NCI-H226 (cell line): ENCODE measurements at places on chromosomes 7 and 10.

- DNase-seq: no peak
These were observed 115.7 kb downstream of the ICA1 start for GRCh38 chr7:8146106-8146787.

DNA sequence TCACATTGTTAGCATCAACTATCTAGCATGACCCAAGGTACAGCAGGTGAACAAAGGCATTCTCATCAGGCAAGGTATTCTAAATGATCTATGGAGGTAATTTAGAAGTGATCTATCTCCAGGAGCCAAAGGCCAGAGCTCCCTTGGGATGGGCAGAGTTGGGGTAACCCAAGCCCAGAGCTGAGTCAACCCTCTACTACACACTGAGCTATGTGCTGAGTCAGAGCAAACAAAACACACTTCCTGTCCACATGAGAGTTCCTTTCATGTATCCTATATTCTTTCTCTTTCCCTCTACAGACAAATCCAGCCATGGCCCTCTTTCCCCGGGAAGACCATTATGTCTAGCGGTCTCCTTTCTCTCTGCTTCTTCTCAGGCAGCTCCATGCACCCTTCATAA, 68.2 kb upstream of the AGK start:
- DNase-seq: no peak

DNA sequence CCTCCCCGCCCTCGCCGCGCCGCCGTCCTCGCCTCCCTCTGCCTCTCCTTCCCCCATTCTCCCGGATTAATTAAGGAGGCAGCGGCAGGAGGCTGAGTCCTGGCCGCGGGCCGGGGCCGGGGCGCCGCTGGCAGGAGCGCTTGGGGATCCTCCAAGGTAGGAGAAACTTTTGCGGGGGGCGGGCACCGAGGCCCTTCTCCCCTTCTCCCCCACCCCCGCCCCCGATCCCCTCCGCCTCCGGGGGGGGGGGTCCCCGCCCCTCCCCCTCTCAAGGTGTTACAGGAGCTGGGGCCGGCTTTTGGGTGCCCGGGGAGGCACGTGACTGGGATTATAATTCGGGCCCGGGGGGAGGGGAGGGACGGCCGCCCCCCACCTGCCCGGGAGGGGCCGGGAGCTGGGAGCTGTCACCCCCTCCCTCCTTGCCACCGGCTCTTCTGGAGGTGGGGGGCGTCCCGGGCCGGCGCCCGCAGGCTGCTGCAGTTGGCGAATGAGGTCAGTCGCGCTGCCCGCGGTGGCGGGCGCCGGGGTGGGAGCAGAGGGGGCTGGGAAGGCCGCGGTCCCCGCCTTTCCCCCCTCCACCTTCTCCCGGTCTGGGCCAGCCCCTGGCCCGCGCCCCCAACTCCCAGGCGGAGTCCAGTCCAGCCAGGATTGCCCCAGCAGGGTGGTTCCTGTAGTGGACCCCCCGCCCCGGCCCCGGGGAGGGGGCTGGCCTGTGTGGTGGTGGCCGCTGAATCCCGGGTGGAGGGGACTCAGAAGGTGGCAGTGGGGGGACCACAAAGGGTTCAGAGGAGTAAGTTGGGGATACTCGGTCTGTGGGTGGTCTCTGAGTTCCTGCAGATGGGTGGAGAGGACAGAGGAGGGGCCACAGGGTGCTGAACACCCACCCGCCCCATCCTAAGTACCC, 567 bp downstream of the GTF2IRD1 start:
- DNase-seq: no peak

- no peak for DNase-seq
These were observed 5.5 kb upstream of the CACUL1 start for GRCh38 chr10:118760265-118760664.

- DNase-seq: peak; percentile 42
These were observed 12.5 kb downstream of the SFRP5 start for GRCh38 chr10:97759158-97759887.

- DNase-seq: peak; percentile 11
These were observed 339.2 kb downstream of the LRMDA start for GRCh38 chr10:75770626-75771081.

- DNase-seq: peak; percentile 12
These were observed 41.8 kb upstream of the LRRC18 start for GRCh38 chr10:48981310-48981907.

- no peak for DNase-seq
These were observed 203.3 kb downstream of the DIP2C start for GRCh38 chr10:486206-486605.

- DNase-seq: no peak
These were observed 984 bp upstream of the IKZF1 start for GRCh38 chr7:50303335-50304128.

- no peak for DNase-seq
These were observed 10.9 kb downstream of the NRBF2 start for GRCh38 chr10:63143987-63144386.

- DNase-seq: no peak
These were observed 184.7 kb downstream of the DGKB start for GRCh38 chr7:14717816-14718215.

GRCh38 chr10:35492386-35493195, 112.5 kb upstream of the GJD4 start:
- peak; percentile 30 for DNase-seq

DNA sequence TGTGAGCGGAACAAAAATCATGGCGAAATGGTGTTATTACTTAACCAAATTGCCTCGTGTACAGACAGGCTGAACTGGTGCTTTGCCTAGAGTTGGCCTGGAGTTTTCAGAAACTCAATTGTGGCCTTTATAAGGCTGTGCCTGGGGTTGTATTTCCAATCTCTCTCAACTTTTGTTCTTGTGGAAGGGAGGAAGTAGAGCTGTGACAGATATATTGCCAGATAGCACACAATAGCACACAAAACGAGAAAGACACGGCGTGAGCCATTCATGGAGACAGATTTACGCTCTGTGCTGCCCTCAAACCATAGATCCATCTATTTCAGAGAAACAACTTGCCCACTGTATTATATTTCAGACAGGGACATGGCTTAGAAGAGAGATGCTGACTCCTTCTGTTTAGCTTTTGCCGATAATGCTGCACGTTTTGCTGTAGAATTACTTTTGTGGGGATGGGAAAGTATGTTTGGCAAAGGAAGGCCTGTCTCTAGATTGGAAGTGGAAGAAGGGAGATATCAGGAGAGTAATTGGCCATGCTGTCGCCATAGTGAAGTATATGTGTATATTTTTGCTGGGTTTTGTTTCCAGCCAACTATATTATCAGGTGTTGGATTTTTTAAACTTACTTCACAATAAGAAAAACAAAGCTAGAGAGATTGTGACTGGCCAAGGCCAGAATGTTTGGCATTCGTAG, 80.4 kb downstream of the AUTS2 start:
- no peak for DNase-seq

DNA sequence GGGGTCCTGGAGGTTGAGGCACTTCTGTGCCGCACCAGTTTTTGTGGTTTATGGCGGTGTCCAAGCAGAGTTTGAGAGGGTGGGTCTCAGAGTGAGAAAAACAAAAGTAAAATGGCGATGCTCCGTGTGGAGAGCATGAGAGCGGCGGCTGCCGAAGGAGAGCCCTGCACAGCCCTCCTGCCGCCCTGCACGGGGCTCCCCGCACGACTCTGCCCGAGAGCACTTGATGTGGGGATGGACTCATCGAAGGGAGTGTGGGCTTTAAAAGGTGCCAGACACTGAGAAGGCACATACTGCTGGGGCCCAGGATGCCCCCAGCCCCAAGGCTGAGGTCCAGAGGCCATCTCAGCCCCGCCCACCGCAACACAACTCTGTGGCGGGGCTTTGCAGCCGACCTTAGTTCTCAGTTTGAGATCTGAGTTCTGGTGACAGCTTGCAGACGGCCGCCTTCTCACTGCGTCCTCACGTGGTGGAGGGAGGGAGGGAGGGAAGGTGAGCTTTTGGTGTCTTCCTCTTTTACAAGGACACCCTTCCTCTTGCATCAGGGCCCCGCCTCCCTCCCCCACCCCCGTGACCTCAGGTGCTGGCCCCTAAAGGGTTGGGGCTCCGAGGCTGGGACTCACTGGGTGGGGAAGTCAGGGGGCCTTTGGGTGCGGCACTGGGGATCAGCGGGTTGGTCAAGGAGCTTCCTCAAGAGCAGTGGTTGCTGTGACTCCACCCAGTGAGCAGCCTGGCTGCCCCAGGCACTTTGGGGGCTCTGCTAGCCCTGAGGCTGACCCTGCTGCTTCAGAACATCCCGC, 69.1 kb downstream of the NKX6-2 start:
- no peak for DNase-seq

GRCh38 chr10:49152663-49153062, 18.8 kb upstream of the FAM170B start:
- no peak for DNase-seq

- no peak for DNase-seq
These were observed 230.7 kb downstream of the VTI1A start for GRCh38 chr10:112677689-112678088.

- DNase-seq: no peak
These were observed 177.6 kb downstream of the DIP2C start for GRCh38 chr10:511849-512191.

DNA sequence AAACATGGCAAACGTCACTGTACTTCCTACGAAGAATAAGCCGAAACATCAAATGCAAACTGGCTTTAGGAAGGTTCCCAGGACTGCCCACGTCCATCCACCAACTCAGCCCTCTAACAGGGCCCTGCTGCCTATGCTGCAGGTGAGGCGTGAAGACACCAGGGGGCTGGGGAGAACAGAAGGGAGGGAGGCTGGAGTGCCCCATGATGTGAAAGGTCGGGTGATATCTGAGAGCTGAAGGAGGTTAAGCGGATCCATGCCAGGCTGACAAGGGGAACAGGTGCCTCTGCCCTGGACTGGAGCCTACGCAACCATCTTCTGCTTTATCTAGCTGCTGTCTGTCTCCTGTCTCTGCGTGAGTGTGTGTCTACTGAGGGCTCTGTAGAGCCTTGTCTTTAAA, 40.2 kb upstream of the ATP6V0A4 start:
- DNase-seq: no peak

GRCh38 chr7:50146692-50147091, 53.6 kb upstream of the ZPBP start:
- DNase-seq: no peak

GRCh38 chr10:12941966-12942365, 59.5 kb downstream of the CCDC3 start:
- no peak for DNase-seq

DNA sequence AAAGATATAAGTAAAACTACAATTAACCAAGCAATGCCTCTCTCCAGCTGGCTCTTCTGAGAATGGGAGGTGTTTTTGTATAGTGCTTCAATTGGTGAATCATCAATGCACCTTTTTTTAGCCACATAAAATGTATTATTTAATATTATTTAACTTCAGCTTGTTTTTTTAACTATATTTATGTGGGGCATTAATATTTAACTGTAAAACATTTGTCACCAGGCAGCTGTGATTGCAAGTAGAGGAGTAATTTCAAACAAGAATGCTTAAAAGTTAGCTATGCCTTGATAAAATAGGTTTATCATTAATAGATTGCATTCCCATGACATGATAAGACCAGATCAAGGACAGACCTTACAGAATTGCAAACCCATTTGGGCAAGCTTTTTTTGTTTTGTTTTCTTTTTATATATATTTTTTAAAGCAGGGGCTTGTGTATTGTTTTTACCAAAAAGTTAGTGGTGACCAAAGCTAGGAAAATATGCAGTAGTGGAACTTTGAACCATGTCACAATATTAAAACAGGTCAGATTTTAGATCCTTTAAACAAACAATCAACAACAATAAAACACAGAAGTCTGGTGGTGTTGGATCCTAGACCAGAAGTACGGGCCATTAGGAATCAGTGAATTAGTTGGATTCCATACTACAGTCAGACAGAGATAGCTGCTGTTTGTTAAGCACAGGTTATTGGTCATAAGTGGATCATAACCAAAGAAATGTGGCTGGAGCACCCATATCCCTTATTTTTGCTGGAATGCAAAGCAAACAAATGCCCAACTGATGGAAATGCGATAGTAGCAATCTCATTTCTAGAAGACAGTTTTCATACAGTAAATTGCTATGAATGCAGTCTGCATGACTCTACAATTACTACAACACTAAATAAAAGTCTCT, 2.9 kb downstream of the CAV2 start:
- DNase-seq: no peak

GRCh38 chr10:61992671-61993668, 91.5 kb downstream of the ARID5B start:
- peak; percentile 60 for DNase-seq

DNA sequence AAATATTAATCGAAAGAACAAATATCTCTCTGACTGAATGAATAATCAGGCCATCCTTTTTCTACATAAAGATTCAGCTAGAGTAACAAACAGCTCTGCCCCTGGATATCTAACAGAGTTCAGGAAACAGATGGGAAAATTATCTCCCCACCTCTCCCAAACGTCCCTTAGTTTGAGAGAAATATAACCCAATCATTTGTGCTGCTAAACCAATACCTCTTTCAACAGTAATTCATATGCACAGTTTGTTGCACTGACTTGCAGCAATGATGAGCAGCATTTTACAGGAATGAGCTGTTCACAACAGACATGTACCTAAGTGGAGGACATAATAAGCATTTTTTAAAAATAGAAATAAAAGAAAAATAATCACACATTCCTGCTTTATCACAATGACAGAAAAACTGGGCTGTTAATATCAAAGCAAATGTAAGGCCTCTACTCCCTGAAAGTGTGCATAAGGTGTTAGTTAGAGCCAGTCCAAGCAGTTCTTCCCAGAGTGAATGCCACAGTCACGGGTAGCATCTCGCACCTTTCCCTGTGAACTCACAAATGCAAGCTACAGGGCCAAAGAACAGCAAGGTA, 2.3 kb downstream of the CREB3L2 start:
- DNase-seq: no peak

DNA sequence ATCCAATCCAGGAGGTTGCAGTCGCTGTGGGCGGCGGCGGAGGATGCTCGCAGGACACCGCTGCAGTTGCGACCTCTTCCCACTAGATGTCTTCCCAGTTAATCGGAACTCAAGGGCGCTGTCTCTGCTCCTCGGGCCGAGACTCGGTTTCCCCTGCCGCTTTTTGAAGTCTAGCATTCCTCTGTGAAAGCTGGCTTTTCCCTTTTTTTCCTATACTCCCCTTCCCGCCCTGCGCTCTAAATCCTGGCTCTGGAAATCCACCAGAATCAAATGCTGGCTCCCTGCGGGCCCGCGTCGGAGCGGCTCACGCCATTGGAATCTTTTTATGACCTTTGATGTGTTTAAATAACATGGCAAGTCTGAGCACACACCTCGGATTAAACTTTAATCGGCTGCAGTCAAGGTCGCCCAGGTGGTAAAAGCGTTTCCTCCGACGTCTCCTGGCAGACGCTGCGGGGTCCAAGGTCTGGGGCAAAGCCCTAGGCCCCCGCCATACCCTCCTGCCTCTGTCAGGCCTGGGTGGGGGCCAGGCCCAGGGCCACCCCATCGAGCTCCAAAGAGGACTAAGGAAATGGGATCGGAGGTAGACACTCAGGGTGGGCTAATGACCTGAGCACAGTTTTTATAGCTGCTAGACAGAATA, 10.7 kb upstream of the HOXA13 start:
- DNase-seq: peak; percentile 35

DNA sequence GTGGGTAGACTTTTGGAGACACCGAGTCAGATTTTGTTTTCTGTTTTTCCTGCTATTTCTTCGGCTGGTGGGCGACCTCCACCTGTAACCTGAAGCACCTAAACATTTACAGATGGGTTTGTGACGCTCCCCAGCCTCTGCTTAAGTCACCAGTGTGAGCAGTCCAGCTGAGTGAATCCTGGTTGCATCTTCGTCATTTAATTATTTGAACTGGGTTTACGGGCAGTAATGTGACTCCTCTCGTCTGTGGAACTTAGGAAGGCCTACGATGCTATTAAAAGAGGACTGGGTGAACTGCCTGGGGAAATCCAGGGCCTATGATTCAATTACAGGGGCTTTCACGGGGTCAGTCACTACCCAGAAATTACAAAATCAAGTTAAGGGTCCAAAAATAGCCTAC, 52.5 kb downstream of the WNT2 start:
- DNase-seq: no peak

- DNase-seq: no peak
These were observed 1.1 kb upstream of the TFAM start for GRCh38 chr10:58384095-58384494.
